ENCODE measurements at places on chromosomes 2 and 18. TPM values are rescaled to one million over a fixed set of nuclear protein-coding genes. Genes with fewer than 3 reads are reported as not detected.

- DNase-seq = no peak
Observed at GRCh38 chr2:138493334-138493733, 8.2 kb upstream of the SPOPL start.

DNA sequence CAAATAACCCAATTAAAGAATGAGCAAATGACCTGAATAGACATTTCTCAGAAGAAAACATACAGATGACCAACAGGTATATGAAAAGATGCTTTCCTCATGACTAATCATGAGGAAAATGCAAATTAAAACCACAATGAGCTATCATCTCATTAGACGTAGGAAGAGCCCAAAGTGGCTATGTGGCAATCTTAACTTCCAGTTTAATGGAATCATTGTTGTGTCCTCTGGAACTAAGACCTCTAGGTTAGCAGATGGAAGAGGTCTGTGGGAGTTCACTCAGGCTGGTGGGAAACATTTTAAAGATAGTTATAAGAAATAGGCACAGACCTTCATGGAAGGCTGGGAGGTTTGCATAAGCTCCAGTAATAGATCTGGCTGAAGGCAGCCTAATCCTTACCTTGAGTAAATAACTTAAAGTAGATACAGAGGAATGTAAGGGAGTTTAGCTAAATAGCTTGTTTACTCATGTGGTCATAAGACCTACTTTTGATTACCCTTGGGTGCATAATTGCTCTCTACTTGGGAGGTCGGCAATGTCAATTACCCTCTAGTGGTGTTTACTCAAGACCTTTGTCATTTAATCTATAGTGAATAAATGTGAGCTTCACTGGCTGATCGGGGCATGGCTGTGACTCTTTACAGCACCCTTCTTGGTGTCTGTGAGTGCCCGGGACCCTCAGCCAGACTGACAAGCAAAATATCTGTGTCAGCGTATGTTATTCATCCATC lies 119.0 kb downstream of the GULP1 start:
- no peak for DNase-seq

DNA sequence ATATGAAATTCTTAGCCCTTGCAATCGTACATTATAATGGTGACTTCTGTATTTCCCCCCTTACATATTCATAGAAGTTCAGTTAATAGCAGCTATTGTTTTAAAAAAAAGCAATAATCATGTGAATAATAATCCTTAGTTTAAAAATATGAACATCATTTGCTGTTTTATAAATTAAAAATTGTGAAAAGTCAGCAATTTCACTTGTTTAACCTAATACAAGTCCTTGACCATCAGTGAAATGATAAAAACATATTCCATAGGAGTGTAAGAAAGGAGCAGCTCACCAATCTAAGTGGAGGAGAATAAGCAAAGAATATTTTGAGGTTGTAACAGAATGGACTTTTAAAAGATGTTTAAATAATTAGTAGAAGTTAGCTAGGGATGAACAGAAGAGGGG lies 650.2 kb downstream of the SUCLG1 start:
- DNase-seq = no peak

DNA sequence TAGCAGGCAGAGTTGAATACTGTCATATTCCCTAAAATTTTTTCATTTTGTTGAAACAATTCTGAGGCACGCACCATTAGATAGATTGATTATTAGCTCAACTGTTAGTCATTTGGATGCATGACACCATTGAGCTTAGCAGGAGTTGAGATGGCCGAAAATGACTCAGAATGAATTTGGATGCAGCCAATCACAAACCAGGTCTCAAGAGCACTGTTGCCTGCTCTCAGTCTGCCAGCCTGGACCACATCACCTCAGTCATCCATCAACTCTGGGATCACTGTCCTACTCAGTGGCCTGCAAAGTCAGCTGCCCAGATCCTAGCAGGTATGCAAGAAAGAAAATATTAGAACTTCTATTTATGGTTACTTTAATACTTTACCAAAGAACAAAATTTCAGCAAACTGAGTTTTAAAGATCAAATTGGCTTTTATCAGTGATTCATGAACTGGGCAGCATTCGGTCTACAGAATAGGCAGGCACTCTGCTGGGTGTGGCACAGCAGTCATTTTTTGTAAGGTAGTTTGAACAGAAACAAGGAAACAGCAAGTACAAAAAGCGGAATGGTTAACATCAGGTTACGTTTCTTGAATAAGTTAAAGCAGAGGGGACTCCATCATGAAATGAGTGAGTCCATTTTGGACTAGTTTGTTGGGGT lies 152.7 kb upstream of the ARHGAP28 start:
- DNase-seq = no peak

GRCh38 chr2:67311536-67311935 lies 85.6 kb upstream of the ETAA1 start:
- DNase-seq = no peak

DNA sequence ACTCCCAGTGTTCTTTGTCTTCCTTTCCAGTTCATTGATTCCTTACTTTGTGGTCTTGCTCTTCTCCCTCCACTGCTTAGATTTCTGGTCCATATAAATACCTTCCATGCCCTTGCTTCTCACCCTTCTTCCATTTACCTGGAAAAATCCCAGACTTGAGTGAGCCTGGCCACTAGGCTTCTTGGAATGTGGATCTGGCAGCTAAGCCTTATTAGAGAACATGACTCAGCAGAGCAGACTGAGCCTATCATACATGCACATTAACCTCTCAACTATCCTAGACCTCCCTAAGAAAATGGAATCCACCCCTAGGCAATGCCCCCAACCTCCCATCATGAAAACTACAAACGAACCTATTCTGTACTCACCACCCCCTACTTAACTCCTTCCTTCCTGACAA lies 127.7 kb downstream of the RHBDD1 start:
- no peak for DNase-seq

- no peak for DNase-seq
Observed at GRCh38 chr2:191699341-191699945, 21.5 kb downstream of the NABP1 start.

DNA sequence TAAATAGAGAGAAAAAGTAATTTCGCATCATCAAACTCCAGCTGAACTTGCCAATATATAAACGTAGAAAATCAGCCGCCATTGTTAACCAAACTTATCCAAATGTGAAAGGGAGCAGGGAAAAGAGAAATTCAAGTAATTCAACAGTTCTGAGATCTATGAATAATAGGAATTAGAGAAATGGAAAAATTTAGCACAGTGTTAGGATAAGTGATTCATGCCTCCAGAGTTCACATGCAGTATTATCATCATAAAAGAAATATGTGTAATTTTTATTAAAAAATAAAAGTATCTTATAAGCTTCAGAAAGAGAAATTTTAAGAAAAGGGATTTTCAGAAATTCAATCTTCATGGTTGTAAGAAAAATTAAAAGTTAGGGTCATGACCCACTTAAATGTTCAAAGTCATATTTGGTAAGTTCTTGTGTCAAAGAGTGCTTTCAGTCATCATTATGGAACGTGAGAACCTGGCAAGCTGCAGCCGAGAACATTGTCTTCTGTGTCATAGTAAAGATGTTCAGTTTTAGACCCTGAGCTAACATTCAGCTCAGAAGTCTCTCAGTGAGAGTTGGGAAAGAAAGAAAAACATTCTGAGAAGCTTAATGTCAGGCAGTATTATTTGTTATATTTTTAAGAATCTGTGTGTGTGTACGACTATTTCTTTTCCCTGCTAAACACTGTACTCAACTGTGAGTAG lies 414.3 kb upstream of the RGPD4 start:
- DNase-seq = no peak

DNA sequence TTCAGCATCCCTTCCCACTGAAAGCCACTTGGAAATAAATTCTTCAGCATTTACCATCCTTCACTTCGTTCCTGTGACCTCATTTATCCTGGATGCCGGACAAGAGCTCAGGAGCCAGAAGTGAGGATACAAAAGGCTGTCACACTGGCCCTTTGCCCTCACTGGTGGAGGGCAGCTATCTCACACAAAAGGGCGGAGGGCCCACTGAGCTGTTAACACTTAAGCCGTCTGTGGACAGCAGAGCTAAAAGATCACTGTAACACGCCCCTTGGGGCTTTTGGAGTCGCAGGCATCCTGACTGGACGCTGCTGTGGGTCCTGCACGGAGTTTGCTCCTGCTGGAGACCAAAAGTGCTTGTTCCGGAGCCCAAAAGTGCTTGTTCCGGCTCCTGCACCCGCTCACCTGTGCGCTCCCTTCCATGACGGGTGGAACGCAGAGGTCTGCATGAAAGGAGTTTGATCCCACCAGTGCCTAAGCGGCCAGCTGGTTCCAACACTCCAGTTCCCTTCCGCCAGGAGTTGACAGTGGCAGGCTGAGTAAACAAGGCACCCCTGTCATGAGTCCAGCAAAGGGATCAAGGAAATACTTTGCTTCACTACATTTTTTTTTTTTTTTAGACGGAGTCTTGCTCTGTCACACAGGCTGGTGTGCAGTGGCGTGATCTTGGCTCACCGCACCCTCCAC lies 572.0 kb upstream of the LINC00305 start:
- DNase-seq = peak; percentile 37

GRCh38 chr2:70746094-70746974 lies 21.7 kb downstream of the ADD2 start:
- no peak for DNase-seq

OSBPL6 gene
- total RNA-seq = 3.3 TPM

CFAP221 gene
- 0.67 TPM for total RNA-seq

CHRND gene
- total RNA-seq = not detected

DCDC2C gene
- not detected for total RNA-seq

EVX2 gene
- total RNA-seq = not detected

Measured in Right ventricle myocardium superior (tissue), 1 donor.